ENCODE measurements at places on chromosomes 3 and 15. TPM values are rescaled to one million over a fixed set of nuclear protein-coding genes. Genes with fewer than 3 reads are reported as not detected.

The RCN2 gene
- total RNA-seq, result 89.8 TPM

The TEX55 gene
- not detected for total RNA-seq

The PLSCR5 gene
- total RNA-seq, result not detected

The TNFAIP8L3 gene
- total RNA-seq, result 22.4 TPM

The BOC gene
- 16.9 TPM for total RNA-seq

The ZMYND10 gene
- total RNA-seq, result 0.81 TPM

The SLCO2A1 gene
- total RNA-seq, result under 0.01 TPM

The TM4SF1 gene
- 299 TPM for total RNA-seq

The C3orf85 gene
- total RNA-seq, result not detected

The SAXO2 gene
- 0.25 TPM for total RNA-seq

The GOLGA6L9 gene
- 1.2 TPM for total RNA-seq

The PYGO1 gene
- total RNA-seq, result 21.2 TPM

The NRROS gene
- 2.9 TPM for total RNA-seq

The NOX5 gene
- total RNA-seq, result 0.27 TPM

The LHFPL4 gene
- total RNA-seq, result not detected

Data from fibroblast of the aortic adventitia (primary cell).